Chondrocyte (in vitro differentiated cells): ENCODE measurements at places on chromosomes 1 and 21. TPM values are rescaled to one million over a fixed set of nuclear protein-coding genes. Genes with fewer than 3 reads are reported as not detected.
A peak's percentile ranks its signal among the peaks of the same experiment; 100 is the strongest.

The LCE1C gene
- not detected in 3 replicates for total RNA-seq

The OR10K2 gene
- total RNA-seq = not detected in 3 replicates

The C1orf105 gene
- not detected in 3 replicates for total RNA-seq

The FPGT gene
- total RNA-seq = 9.0 to 16.4 TPM (median 11.8 TPM) in 3 replicates

The TNFRSF8 gene
- total RNA-seq = not detected in 3 replicates

The XCL1 gene
- 0.25 TPM in 1 of 3 replicates, not detected in the others for total RNA-seq

The PTGS2 gene
- 1.5 to 2.8 TPM (median 2.3 TPM) in 3 replicates for total RNA-seq

The WNT4 gene
- 0.05 to 0.46 TPM (median 0.08 TPM) in 3 replicates for total RNA-seq

The CSF1 gene
- total RNA-seq = 15.2 to 19.8 TPM (median 16.8 TPM) in 3 replicates

The DTL gene
- 3.6 to 24.2 TPM (median 3.8 TPM) in 3 replicates for total RNA-seq

DNA sequence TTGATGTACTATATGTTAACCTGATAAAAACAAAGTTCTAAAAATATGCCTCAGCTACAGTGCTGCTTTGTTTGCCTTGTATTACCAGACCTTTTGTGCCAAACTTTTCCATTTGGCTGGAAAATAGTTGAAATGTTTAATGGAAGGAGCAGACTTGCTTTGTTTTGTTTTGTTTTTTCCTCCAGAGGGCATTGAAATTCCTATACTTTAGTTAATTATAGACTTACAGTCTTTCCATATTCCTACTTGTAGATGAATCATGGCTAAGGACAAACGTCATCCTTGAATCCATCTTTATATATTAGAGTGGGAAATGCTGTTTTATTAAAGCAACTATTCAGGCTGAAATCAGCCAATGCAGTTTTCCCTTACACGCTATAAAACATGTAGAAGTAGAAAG is 6.7 kb downstream of the CAP1 start:
- no peak overlapping the region for H3K4me3 ChIP-seq
- no peaks in the 10 kb centered on the region for H3K27me3 ChIP-seq
- peaks cover 12% of the 10 kb centered on the region for H3K36me3 ChIP-seq
- peak overlapping the region; percentile 83 for H3K27ac ChIP-seq
- DNase-seq = no peak

DNA sequence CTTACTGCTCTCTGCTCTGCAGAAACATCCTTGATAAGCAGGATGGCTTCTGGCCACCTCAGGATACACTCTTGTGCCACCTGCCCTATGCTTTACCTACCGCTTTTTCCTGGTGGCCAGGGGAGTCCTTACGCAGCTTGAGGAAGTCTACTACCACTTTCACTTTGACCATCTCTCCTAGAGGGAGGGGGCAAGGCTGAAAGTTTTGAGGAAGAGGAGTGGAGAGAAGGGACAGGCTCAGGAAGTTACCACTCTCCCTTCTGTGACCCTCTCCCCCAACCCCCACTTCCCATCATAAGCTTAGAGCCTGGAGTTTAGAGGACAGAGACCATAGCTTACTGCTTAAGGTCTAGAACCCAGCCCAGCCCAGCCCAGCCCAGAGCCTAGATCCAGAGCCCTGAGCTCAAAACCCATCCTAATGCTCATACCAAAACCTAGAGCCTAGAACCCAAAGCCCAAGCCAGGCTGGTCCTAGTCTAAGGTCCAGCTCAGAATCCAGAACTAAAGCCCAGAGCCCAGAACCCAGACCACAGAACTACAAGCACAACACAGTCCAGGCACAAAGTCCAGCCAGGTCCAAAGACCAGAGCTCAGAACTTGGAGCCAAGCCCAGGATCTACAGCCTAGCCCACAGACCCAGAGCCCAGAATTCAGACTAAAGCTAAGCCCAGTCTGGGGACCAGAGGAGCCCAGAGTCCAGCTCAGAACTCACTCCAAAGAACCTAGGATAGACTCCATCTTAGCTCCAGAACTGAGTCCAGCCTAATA is 18.0 kb upstream of the MFSD2A start:
- H3K4me3 ChIP-seq = no peak overlapping the region
- peaks cover 2% of the 10 kb centered on the region for H3K36me3 ChIP-seq

GRCh38 chr1:70503358-70503757 is 92.3 kb downstream of the CTH start:
- peaks cover 6% of the 10 kb centered on the region for H3K27me3 ChIP-seq
- H3K27ac ChIP-seq = no peak overlapping the region
- H3K4me3 ChIP-seq = no peak overlapping the region
- H3K4me1 ChIP-seq = peaks cover 10% of the 10 kb centered on the region

DNA sequence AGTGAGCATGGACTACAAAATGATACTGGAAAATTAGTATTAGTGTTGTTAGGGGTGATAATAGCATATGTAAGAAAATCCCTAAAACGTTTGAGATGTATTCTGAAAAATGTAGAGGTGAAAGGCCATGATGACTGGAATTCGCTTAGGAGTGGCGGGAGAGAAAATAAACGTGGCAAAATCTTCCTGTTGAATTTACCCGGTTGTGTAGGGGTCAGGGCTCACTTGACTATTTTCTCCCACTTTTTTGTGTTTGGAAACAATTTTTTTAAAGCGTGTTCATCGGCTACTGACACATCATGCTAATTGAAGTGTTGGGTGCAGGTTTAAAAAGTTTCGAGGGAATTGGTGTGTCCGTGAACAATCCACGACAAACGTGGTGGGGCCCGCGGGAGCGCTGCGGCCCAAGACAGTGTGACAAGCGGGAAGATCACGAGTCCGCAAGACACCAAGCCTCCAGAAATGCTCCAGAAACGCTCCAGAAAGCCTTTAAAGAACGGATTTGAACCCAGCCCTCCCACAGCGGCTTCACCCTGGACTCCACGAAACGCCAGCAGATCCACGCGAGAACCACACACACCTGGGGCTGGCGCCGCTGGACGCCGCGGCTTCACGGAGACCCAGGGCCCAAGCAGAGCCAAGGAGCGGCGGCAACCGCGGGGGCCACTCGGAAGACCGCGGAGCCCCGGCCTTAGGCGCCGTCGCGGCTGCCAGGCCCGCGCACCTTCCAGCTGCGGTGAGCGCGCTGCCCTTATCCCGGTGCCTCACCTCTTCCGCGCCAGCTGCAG is 573 bp downstream of the PSMG1 start:
- peaks cover 12% of the 10 kb centered on the region for H3K36me3 ChIP-seq
- DNase-seq = no peak
- no peaks in the 10 kb centered on the region for H3K27me3 ChIP-seq
- H3K4me1 ChIP-seq = peaks cover 49% of the 10 kb centered on the region
- peak overlapping the region; percentile 99 for H3K27ac ChIP-seq
- peak overlapping the region; percentile 96 for H3K4me3 ChIP-seq

DNA sequence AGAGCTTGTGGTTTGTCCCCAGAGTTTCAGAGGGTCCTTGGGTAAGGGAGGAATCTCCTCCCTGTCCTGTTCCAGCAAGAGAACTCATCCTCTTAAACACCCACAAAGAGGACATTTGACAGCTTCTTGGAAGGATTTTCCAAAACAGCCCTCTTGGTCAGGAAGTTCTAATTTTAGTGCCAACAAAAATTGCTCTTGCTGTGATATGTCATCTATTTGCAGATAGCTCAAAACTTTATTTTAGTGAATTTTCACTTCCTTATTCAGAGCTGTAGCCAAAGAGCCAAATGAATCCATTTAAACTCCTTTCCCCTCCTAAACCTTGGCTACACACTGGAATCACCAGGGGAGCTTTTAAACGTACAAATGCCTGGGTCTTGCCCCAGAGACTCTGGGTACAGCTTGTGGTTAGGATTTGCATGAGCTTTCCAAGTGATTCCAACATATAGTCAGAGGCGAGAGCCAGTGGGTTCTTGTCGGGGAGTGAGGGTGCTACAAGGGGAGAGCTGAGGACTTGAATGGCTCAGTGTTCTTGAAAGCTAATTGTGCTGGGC is 11.8 kb upstream of the RASSF5 start:
- no peak for DNase-seq
- H3K4me3 ChIP-seq = no peak overlapping the region
- H3K27me3 ChIP-seq = no peaks in the 10 kb centered on the region
- peaks cover 16% of the 10 kb centered on the region for H3K36me3 ChIP-seq
- H3K27ac ChIP-seq = peak overlapping the region; percentile 85

DNA sequence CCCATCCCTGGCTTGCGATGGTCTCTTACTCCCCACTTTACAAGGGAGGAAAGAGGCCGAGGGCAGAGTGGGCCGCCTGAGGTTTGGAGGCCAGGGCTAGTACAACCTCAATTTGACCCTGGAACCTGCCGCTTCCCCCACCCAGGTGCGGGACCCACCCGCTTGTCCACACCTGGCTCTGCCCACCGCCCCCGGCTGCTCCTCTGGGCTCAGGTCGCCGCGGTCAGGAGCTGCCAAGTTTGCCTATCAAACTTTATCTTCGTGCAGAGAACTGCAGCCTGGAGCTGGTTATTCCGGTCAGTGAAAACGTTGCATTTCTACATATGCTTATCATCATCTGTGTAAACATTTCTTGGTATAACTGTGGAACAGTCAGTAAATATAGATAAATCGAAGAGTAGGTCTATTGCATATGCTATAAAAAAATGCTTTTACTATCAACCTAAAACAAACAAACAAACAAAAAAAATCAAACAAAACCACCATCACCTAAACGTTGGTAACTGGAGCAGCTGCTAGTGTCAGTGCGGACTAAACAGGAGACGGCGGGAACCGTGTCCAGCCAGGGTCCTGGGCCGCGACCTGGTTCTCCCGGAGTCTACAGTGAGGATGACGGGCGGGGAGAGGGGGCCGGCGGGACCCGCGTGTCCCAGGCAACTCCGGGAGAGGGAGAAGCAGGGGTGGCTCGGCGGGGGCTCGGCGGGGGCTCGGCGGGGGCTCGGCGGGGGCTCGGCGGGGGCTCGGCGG is 906 bp upstream of the ADARB1 start:
- DNase-seq = no peak
- H3K36me3 ChIP-seq = peaks cover 4% of the 10 kb centered on the region
- peak overlapping the region; percentile 82 for H3K27ac ChIP-seq
- no peaks in the 10 kb centered on the region for H3K27me3 ChIP-seq
- peak overlapping the region; percentile 76 for H3K4me3 ChIP-seq

GRCh38 chr1:5729636-5730145 is 262.5 kb downstream of the NPHP4 start:
- no peak overlapping the region for H3K4me3 ChIP-seq
- peaks cover 7% of the 10 kb centered on the region for H3K27me3 ChIP-seq
- H3K27ac ChIP-seq = no peak overlapping the region
- H3K36me3 ChIP-seq = no peaks in the 10 kb centered on the region

DNA sequence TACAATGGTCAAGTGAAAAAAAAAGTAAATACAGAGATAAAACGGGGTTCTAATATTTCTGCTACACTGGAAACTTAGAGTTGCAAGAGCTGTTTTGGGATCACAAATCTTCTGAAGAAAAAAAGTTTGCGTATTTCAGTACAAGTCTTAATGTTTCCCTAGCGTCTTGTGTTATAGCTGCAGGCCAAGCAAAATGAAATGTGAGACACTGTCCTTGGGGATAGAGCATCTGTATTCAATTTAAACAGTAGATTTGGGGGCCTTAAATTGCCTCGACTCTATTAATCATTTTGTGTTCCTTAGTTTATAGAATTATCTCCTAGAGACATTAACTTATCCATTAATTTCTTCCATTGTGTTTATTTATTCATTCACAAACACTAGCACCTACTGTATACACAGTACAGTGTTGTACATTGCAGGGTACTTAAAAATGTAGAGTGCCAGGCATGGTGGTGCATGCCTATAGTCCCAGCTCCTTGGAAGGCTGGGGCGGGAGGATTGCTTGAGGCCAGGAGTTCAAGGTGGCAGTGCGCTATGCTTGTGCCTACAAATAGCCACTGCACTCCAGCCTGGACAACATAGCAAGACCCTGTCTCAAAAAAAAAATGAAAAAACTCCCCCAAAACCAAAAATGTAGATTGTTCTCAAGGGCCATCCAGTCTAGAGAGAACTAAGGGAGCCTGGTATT is 7.9 kb downstream of the DISC1 start:
- H3K36me3 ChIP-seq = no peaks in the 10 kb centered on the region
- peaks cover 45% of the 10 kb centered on the region for H3K4me1 ChIP-seq
- no peaks in the 10 kb centered on the region for H3K27me3 ChIP-seq

DNA sequence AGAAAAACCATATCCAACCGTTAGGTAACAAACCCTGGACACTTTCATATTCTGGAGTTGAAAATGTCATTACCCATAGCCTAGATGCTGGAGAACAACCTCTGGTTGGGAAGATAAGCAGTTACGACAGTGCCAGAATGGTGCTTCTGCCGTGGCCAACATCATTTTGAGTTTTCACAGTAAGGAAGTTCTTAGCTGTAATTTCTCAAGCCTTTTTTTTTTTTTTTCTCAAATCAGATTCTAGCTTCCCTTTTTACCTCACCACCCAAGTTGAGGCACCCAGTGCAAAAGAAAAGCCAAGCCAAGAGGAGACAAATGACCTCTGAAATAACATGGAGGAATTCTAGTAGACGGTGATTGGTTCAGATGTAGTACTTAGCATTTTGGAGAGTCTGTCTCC is 21.8 kb downstream of the PPT1 start:
- H3K4me1 ChIP-seq = peaks cover 18% of the 10 kb centered on the region
- no peaks in the 10 kb centered on the region for H3K27me3 ChIP-seq
- DNase-seq = no peak
- H3K36me3 ChIP-seq = peaks cover 34% of the 10 kb centered on the region
- no peak overlapping the region for H3K4me3 ChIP-seq

- no peaks in the 10 kb centered on the region for H3K36me3 ChIP-seq
- H3K4me3 ChIP-seq = no peak overlapping the region
- no peak for DNase-seq
- peak overlapping the region; percentile 75 for H3K27ac ChIP-seq
- no peaks in the 10 kb centered on the region for H3K27me3 ChIP-seq
Observed at GRCh38 chr1:16386454-16387113, 19.5 kb downstream of the SZRD1 start.

- no peak overlapping the region for H3K4me3 ChIP-seq
- H3K27me3 ChIP-seq = no peaks in the 10 kb centered on the region
- no peaks in the 10 kb centered on the region for H3K36me3 ChIP-seq
- no peak for DNase-seq
Observed at GRCh38 chr1:4681026-4681425, 26.6 kb downstream of the AJAP1 start.

DNA sequence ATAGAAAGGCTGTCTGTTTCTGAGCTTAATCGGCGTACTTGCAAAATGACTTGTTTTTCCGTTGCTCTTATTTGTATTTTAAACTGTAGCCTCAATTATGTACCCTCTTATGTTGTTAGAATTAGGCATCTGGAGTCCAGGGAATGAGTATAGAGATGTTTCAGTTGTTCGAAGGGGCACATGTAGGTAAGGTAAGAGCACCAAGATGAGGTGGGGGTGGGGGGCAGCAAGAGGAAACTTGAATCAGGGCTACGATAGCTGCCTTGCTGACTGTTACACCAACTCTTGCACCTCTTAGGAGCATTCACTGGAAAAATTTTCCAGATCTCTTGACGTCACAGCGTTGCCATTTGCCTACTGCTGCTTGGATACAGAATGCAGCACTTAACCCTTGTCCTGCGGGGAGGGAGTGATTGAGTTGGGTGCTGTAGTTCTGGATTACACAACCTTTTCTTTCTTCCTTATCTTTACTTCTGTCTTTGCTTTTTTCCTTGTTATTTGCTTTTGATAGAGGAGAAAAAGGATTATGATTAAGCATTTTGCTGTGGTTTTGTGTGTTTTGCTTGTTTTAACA is 3.2 kb downstream of the ATP1B1 start:
- peaks cover 22% of the 10 kb centered on the region for H3K36me3 ChIP-seq
- DNase-seq = no peak

- no peak for DNase-seq
- H3K4me3 ChIP-seq = no peak overlapping the region
- peaks cover 9% of the 10 kb centered on the region for H3K4me1 ChIP-seq
- H3K36me3 ChIP-seq = no peaks in the 10 kb centered on the region
Observed at GRCh38 chr21:39012326-39013230, 170.7 kb downstream of the PSMG1 start.

GRCh38 chr21:35223480-35224156 is 174.5 kb upstream of the RUNX1 start:
- H3K4me3 ChIP-seq = no peak overlapping the region
- H3K4me1 ChIP-seq = peaks cover 55% of the 10 kb centered on the region
- no peaks in the 10 kb centered on the region for H3K27me3 ChIP-seq
- H3K27ac ChIP-seq = no peak overlapping the region
